ENCODE measurements at places on chromosomes 5 and 9.

GRCh38 chr5:73295921-73296320 lies 122.9 kb downstream of the TMEM174 start:
- DNase-seq = no peak

DNA sequence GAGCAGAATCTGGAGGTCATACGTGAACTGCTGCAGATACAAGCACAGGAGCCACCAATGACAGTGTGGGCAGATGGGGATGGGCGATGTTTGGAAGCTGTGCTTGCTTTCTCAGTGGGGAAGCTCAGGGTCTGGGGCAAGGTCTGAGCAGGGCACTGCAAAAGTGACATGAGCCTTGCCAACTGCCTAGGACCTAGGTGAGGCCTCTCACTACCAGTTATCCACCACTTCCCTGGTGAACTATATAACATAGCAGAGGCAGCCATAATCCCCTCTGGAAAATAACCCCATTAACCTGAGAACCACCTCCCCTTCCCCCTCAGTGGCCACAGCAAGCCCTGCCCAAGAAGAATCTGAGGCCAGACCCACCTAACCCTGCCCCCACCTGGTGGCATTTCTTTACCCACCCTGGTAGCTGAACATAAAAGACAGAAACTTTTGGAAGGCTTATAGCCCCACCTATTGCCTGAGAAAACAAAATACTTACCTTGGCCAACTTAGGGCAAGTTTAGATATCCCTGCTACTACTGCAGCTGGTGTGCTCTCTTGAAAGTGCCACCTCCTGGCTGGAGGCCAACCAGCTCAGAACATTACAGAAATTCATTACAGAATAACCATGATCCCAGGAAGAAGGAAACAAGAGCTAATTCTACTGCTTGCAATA lies 18.8 kb upstream of the SPEF2 start:
- no peak for DNase-seq

DNA sequence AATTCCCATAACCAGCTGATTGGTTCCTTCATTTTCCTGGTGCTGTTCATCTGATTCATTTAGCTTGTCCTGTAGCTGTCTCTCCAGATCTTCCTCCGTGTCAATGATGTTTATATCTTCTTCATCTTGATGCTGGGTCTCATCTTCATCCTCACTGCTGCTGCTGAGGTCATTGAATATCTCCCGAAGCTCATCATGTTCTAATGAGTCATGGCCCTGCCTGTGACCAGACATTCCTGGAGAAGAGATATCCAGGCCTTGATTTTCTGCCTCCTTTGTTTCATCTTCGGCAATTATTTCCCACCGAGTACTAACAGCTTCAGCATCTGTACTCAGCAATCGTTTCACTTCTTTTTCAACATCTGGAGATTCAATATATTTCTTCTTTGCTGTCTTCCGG lies 1.4 kb downstream of the TAF7 start:
- no peak for DNase-seq

- no peak for DNase-seq
Observed at GRCh38 chr5:154487541-154487940, 9.5 kb upstream of the HAND1 start.

DNA sequence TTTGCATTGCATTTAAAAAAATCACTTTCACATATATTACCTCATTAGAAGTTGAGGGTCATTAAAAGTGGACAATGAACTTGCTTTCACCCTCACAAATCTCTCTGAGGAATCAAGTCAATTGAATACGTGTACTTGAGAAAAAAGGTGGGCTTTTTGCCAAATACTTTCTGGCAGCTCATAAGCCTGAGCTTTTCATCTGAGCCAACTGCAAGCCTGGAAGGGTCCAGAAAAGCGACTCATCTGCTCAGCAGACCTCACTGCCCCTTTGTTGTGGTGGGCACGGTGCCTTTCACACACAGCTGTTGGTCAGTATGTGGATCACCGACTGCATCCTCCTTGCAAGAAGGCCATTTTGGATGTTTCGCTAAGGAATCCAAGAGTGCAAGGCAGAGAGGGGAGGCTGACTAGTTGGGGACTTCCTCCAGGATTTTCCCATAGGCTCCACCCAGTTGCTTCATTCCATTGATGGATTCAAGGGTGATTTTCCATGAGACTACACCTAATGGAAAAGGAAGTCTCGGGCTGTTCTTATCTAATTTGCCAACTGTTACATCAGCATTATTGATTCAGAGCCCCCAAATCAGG lies 564.7 kb downstream of the PDE4D start:
- peak; percentile 11 for DNase-seq

DNA sequence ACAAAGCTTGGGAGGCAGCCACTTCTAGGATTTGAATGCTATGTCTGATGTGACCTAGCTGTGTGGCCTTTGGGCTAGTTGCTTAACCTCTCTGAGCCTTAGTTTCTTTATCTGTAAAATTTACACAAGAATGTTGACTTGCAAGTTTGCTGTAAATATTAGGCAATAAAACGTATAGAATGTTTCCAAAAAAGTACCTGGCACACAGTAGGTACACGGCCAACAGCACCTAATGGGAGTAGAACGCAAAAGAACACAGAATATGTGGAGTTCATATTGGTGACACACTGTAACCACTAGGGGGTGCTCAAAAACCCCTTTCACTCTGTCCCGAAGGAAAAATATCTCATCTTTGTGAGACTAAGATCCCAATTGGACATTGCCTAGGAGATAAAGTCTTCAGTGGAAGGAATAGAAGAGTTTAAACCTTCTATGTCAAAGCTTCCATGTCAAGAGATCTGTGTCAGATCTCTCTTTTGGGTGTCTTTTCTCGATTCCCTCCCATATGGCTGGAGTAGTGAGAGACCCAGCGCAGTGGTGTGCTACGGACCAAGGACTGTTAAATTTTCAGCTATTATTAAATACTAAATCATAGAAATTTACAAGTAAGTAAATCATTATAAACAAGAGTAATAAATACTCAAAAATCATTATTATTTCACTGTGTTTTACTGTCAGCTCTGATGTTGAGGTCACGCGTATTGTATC lies 145.4 kb upstream of the RAD23B start:
- no peak for DNase-seq

DNA sequence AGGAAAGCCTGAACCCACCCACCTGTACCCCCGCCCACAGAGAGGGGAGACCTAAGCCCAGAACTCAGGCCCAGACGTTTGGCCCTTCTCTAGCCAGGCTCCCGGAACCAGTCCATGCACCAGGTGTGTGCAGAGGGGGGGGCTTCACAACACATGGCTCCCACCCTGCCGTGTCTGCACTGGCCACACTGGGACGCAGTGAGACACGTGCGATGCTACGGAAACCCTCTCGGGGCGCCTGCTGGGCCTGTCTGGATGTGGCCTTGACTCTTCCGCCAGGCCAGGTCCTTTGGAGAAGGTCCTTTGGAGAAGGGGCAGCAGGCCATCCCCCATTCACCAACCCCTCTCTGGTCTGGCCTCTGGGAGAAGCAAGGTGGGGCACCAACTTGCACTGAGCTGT lies 58.4 kb upstream of the SARDH start:
- DNase-seq = no peak

- no peak for DNase-seq
Observed at GRCh38 chr5:77960863-77961396, 184.8 kb upstream of the TBCA start.

GRCh38 chr5:87997662-87998061 lies 271.0 kb downstream of the TMEM161B start:
- no peak for DNase-seq

- DNase-seq = no peak
Observed at GRCh38 chr9:132048201-132048600, 31.5 kb downstream of the MED27 start.

DNA sequence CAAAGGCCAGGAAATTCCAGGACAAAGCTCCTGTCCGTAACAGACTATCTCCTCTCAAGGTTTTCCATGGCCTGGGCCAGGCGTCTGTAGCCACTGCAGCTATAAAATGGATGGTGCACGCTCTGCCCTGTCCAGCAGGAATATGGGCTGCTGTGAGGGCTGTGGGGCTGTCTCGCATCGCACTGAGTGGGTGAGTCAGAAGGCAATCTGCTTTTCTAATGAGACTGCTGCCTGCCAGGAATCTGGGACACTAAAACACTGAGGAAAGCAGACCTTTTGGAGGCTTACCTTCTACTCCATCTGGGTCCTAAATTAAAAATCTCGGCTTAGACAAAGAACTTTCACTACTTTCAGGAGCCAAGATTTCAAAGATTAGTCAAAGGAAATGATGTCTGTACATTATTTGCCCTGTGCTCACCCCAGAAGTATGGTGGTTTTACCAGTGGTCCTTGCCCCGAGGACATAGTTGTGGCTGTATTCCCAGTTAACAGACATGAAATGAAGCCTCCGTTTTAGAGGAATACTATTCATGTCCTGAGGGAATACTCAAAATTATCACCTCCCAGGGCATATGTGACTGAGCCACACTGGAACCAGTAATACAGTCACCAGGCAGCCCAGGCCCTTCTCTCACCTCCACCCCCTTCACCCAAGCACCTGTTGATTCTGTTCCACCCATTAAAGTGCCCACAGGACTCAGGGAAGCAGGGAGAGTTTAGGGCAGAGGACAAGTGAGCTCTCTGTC lies 56.4 kb downstream of the PFDN1 start:
- no peak for DNase-seq

DNA sequence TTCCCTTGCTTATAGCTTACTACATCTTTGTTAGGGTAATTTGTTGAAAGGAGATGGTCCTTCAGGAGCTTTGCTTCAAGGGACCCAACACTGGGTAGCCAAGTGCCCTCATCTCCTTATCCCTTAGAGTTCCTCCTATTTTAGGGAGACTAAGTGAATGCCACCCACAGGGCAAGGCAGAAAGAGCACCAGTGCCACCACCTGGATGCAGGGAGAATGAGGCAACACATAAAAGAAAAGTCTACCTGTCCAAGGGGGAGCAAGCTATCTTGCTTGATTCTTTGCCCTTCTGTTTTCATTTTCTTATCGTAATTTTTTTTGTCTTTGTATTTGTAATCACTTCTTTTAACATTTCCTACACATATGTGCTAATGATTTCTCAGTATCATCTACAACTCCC lies 205.5 kb downstream of the NPR3 start:
- DNase-seq = no peak

Data from anterior cingulate cortex (tissue), 58 donors.